ENCODE measurements at places on chromosomes 3 and 15.

GRCh38 chr15:62068071-62068809 lies 1.5 kb downstream of the C2CD4A start:
- peak; percentile 16 for DNase-seq

DNA sequence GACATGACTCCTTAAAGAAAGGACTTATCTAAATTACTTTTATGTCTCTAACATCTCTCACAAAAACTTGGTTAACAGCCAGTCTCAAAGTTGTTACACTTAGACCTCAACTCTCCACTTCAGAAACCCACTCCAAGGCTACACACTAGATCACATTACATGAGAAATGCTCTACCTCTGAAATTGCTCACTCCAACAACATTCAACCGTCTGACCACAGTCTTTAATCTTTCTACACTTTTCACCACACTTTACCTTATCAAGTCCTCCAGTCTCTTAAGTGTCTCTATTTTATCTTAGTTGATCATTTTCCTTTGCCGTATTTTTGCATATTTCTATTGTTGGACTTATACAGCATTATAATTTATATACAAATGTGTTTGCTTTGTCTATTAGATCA lies 5.8 kb downstream of the SLC12A6 start:
- no peak for DNase-seq

DNA sequence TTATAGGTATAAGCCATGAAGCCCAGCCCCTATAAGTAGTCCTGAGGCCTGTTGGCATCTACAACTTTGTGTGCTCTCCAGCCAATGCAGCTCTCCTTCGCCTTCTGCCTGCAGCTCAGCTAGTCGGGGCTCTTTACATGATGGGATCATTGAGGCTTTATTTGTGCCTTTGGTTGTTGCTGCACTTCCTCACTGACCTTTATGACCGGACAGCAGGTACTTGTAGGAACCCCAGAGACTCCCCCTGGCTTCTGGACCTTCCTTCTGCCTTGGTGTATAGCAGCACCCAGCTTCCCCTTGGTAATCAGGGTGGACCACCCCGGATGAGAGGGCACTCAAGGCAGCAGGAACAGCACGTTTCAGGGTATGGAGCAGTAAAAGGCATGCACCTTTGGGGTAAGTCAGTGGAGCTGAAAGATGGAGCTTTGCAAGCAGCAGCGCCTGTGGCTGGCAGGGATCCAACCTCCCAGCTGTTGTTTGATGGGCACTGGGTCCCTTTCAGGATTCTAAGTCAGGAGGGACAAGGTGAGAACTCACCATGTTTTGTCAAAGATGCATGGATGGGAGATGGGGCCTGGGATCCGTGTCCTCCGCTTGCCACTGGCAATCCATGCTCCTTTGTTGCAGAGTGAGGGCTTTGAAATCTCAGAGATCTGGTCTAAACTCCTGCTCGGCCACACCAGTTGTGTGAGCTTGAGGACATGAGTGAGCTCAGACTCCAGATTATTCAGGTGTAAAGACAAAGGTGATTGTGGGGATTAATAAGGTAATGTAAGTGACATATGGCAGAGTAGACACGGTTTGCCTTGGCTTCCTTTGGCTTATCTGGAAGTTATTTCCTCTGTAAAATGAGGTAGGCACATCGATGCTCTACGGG lies 65.1 kb upstream of the KLF13 start:
- DNase-seq: no peak

DNA sequence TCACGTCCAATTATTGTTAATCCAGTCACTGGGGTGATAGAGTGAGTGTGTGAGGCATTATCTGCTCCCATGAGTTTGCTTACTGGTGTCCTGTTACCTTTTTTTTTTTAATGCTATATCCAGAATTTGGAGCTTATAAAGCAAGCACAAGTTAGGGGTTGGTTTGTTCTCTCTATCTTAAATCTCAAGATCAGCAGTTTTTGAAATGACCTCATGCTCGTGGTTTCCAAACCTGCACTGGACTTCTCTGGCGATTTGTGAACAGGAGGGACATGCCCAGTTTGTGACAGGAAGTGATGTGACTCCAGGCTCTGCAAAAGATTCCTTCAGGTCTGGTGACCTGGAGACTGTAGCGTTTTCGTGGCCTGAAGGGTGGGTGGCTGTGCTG lies 25.6 kb downstream of the XYLB start:
- DNase-seq: no peak

DNA sequence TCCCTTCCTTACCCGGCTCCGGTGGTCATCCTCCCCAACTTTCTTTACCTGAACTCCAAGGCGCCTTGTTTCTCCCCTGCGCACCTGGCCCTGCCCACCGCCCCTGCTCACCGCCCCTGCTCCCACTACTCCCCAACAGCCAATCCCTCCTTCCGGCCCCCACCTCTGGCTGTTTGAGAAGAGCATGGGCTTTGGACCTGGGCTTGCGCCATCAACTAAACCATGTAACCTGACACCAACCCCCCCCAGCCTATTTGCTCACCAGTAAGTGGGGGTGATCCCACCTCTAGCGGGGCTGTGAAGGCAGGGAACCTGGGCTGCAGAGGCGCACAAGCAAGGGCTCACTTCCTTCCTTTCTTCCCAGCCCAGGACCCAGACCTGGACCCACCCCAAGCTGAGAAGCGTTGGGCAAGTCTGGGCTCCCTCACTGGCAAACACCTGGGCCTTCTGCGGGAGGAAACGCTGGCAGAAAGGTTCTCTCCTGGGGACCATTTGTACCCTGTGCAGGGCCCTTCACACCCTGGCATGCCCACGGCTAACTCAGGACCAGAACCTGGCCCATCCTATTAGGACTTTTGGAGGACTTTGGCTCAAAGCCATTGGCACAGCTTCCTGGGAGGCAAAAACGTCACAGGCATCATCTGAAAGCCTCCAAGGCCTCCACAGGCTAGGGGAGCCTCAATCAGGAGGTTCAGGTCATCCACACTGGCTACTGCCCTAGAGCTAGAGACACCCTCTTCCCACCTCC lies at the start of gene PLXNB1:
PLXNB1 (minus strand) TSS at position 127 of the 748 bp plus-strand sequence. CDS start 5,475 bp downstream, outside the sequence.
- peak; percentile 32 for DNase-seq

DNA sequence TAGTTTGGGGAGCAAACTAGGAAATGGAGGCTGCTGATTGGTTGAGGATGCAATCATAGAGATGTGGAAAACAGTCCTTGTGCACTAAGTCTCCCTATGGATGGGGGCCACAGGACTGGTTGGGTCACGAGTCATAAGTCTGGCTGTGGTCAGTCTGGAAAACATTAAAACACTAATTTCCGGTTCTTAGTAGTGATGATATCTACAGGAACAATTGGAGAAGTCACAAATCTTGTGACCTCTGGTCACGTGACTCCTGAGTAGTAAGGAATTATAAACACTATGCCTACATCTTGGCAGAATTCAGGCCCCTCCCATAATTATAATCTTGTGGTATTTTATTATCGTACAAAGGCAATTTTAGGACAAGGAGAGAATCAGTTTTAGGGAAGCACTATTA lies 317.3 kb upstream of the ARPP21 start:
- DNase-seq: no peak

GRCh38 chr15:83306561-83306960 lies 22.1 kb upstream of the BNC1 start:
- no peak for DNase-seq

- DNase-seq: peak; percentile 21
These were observed 148.9 kb upstream of the IL12A start for GRCh38 chr3:159839561-159840379.

DNA sequence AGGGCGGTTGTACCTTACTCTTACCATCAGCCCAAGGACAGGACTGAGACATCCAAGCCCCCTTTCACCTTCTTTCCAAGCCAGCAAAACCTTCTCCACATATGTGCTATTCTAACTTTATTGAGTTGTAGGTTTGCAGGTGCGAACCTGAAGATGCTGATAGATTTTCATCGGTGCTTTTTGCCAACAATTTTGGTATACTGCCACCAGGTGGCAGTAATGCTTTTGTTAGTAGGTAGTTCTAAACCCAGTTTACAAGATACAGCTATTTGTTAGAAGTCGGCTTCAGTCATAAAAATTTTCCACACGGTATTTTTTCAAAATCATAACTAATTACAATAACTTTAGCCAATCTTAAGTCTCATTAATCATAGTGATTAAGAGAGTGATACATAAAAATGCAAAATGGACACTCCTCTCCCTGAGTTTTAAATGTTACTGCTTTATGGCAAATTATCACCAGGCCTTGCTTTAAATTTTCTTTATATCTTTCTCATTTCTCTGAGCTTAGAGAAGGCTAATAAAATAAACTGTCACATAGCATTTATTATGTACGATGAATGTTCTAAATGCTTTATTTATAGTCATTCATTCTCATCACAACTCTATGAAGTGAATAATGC lies 636 bp downstream of the TBC1D21 start:
- DNase-seq: peak; percentile 55

DNA sequence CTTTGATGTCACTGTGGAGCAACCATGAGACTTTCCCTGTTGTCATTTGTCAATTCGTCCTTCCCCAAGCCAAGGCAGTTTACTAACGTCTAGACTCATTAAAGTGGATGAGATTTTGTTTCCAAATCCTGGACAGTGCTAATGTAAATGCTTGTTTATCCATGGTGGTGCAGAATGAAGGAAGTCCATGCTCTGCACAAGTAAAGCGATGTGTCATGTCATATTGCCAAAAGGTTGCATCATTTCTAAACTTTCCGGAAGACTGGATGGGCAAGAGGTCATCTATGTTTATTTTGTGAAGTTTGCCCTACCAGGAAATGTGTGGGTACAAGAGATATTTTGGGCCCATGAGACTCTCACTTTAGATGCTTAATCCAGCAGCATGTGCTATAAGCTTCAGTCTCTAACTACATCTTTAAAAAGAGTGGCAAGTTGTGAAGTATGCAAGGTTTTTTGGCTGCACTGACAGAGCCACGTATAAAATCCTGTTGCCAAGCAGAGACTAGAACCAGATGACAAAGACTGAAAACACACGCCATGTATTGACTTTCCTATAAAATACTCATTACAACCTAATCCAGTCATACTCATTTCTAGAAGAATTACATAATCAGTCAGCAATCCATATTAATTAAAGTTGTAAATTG lies 72.1 kb upstream of the FNDC3B start:
- DNase-seq: no peak

- DNase-seq: no peak
These were observed 53.2 kb downstream of the CEP152 start for GRCh38 chr15:48757661-48758060.

DNA sequence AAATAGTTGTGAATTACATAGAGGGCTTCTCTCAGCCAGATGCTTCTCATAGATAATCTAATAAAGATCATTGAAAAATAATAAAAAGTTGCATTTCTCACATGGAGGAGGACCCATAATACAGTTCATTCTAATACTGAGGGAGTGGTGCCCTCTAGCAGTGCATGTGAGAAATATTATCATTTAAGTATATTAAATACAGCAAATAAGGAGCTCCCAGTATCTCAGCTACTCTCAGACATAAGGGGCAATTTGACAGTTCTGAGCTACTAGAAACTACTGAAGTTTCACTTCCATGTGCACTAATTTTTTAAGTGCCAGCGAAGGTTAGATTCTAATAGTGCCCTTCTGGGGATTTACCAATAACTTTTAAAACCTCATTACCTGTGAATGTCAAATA lies 188.3 kb downstream of the IL5RA start:
- peak; percentile 3 for DNase-seq

DNA sequence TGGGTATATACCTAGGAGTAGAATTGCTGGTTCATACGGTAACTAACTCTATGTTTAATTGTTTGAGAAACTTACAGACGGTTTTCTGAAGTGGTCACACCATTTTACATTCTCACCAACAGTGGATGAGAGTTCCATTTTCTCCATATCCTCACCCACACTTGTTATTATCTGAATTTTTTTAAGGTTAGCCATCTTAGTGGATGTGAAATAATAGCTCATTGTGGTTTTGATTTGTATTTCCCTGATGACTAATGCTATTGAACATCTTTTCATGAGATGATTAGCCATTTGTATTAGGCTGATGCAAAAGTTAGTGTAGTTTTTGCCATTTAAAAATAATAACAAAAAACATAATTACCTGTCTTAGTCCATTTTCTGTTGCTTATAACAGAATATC lies 18.6 kb downstream of the CSTA start:
- DNase-seq: no peak

DNA sequence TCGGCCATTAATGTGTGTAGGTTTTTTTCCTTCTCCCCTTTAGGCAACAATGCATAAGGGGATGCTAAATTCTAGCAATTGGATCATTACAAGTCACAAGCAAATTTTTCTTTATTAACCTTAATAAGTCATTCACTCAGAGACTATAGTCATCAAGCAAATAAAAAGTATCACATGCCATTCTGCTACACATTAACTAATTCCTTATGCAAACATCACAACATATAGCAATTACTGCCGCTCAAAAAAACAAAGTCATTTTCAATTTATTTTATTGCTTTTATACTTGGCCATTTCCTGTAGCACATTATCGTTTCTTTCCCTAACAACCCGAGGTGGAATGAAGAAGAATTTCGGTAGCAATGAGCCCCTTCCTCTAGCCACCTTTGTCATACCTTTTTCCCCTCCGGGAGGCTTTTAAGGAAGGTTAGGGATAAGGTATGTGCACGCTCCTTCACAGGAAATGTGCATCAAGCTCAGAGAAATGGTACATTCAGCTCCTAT lies 421.2 kb downstream of the TIGIT start:
- DNase-seq: no peak

GRCh38 chr3:47961815-47962606 lies 54.2 kb downstream of the MAP4 start:
- peak; percentile 41 for DNase-seq

DNA sequence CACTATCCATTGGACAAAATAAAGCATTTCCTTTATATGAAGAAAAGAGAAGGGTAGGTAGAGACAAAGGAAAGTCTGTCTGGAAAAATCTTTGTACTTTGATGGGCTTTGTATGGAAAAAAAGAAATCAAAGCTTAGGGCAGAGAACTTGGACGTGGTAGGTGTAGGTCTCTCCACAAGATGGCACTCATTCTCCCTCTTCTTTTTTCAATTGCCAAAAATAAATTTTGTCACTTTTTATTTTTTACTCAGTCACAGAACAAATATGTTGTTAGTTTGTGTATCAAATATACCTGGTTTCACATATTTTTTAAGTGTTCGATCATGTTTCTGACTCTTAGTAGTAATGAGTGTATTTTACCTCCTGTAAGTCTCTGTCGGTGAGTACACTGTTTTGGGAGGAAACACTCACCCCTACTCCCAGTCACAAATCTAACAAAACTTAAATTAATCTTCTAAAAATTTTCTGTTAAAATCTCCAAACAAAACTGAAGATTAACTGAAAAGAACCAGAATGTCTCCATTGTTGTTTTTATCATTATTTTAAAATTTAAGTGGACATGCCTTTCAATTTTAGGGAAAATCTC lies 415.8 kb upstream of the GOLIM4 start:
- no peak for DNase-seq

- peak; percentile 24 for DNase-seq
These were observed 117.8 kb upstream of the LIPC start for GRCh38 chr15:58313810-58314592.

GRCh38 chr15:89772932-89773583 lies 3.1 kb upstream of the MESP2 start:
- no peak for DNase-seq

GRCh38 chr15:75620841-75621391 lies 4.6 kb downstream of the SNUPN start:
- peak; percentile 30 for DNase-seq

DNA sequence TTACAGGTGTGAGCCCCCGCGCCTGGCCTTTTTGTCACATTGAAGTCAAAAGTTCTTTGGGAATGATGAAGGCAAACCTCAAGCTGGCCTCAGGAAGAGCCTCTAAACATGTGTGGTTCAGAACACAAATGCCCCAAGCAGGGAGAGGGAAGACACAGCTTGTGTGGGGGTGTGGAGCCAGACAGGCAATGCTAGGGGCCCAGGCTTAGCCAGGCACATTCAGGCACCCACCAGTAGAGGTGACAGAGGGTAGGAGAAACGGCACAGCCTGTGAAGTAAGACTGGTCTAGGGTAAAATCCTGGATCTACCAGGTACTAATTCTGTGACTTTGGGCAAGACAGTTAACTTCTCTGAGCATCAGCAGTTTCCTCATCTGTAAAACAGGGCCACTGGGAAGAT lies 3.5 kb downstream of the HDC start:
- DNase-seq: peak; percentile 42
